ENCODE measurements at places on chromosomes 5 and 9.

DNA sequence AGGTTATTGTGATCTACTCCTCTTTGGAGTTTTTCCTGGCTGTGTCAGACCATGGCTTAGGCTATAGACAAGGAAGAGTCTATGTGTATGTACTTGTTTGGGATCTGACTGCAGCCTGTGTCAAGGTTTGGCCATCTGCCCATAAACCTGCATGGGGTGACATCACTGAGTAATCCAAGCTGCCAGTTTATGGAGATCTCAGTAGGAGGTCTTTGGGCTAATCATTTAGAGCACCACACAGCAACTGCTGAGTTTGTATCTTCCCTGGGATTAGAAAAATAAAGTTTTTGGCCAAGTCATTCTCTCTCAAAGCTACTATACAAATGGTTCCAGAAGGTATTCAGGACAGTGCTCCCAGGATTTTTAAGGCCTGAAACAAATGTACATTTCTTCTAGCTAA lies 65.5 kb upstream of the HSPB3 start:
- no peak for DNase-seq

DNA sequence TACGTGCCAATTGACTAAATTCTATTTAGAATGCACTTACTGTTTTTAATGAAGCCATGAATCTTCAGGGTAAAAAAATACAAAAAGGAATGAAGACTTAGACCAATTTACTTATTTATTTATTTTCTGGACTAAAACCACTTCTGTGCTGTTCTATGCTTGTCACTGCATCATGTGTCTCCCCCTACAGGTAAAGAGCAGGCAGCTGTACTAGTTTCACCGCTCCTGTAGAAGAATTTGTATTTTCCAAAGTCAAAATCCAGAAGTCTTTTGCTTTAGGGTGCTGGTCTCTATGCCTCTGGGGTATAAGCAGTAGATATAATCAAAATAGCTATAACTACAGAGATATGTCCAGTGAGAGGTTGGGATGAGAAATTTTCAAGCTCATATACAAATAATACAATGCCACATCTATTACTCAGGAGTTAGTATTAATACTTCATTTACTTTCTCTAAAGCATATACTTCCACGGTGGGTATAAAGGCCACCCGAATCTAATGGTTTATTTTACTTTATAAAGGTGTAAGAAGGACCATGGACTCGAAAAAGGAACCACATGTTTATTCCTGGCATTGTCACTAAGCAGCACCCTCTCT lies 591.5 kb downstream of the RAB3C start:
- peak; percentile 80 for DNase-seq

DNA sequence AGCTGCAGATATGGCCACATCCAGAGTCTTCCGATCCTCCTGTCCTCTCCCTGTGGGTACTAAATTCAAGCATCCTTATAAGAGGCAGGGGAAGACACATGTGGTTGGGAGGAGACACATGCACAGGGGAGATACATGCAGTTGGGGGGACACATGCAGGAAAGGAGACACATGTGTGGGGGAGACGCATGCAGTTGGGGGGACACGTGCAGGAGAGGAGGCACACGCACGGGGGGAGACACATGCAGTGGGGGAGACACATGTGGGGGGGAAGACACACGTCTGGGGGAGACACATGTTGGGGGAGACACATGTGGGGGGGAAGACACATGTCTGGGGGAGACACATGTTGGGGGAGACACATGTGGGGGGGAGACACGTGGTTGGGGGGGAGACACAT lies 21.2 kb upstream of the OLFM1 start:
- DNase-seq = no peak

DNA sequence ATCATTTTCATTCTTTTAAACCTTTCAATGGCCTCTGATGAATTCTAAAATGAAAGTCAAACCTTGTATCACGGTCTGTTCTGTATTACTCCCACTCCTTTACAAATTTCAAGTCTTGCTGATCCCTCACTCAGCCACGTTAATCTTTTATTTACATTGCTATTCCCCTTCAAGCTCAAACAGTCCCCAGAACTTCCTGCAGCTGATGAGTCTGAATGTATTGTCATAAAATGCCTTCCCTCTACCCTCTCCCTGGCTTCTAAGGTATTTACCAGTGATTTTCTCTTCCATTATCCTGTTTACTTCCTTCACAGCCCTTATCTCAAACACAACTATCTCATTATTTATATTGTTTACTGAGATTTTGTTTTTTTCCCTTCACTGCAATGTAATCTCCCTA lies 562.3 kb upstream of the C9orf72 start:
- no peak for DNase-seq

DNA sequence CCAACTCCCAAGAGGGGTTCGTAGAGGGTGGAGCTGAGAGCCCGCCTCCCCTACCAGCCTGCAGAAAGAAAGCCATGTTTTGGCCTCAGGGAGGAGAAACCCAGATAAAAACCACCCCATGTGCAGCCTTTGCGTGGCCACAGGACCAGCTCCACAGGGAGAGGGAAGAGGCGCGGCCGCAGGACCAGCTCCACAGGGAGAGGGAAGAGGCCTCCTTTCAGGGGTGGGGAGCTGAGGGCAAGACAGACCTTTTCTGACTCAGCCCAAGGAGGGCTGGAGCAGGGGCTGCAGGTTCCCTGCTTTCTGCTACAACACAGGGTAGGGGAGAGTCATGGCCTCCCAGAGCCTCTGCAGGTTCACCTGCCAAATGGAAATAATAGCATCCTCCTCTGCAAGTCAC lies 37.6 kb upstream of the KCNMB1 start:
- no peak for DNase-seq

DNA sequence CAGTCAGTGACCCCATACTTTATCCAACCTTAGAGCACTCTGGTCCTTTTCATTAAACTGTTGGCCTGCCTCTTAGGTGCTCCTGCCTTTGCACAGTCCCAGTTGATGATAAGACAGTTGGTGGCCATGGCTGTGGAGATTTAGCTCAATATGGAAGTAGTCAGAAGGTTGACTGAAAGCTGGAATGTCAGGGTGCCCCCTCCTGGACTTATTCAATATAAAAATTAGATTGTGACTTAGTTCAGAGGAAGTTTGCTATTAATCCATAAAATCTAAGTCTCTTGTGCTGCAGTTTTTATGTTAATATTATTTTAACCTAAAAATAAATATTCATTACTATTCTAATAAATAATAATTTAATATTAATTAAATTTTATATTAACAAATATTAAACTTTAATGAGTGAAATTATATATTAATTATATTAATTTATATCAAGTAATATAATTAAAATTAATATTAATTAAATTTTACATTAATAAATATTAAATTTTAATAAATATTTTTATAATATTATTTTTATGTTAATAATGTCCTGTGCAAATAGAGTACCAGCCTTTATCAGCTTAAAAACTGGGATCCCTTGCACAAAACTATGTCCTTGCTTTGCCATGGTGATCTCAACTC lies 77.7 kb upstream of the ADAMTSL1 start:
- DNase-seq = no peak

Data from T-helper 2 cell (primary cell).